ENCODE measurements at places on chromosomes 6 and 20.

DNA sequence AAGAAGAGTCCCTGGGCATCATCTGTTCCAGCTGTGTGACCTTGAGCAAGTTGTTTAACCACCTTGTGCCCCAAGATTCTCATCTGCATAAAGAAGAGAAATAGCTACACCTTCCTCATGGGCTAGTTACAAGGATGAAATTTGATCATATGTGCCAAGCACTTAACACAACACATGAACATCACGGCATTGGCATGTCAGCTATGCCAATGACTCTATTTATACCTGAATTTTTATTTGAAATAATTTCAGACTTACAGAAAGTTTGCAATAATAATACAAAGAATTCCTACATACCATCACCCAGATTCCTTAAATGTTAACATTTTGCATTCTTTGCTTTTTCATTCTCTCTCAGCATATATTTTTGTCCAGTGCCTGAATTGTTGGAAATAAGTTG lies 21.0 kb upstream of the TCF15 start:
- no peak for DNase-seq

DNA sequence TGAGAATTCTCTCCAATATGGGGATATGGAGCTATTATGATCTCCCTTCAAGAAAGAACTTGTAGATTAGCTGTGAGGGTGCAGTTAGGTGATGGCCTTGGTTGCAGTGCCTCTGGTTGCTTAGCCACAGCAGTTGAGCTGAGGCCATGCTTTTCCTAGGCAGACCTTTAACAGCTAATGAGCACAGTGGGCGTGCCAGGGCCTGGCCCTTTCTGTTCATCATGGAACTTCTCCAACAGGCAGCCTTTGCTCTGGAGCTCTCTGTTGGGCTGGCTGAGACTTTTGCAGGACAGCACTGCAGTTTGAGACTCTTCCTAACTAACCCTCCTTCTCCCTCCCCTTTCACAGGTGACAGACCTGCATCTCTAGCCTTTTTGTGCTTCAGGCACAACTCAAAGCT lies 39.7 kb upstream of the TMEM170B start:
- no peak for DNase-seq

- DNase-seq = peak; percentile 71
These were observed 5.3 kb upstream of the HSPA1B start for GRCh38 chr6:31822036-31822821.

GRCh38 chr6:143880412-143880811 lies 16.1 kb downstream of the ZC2HC1B start:
- DNase-seq = peak; percentile 52

GRCh38 chr6:13277231-13277630 lies 51.1 kb downstream of the TBC1D7 start:
- DNase-seq = no peak

DNA sequence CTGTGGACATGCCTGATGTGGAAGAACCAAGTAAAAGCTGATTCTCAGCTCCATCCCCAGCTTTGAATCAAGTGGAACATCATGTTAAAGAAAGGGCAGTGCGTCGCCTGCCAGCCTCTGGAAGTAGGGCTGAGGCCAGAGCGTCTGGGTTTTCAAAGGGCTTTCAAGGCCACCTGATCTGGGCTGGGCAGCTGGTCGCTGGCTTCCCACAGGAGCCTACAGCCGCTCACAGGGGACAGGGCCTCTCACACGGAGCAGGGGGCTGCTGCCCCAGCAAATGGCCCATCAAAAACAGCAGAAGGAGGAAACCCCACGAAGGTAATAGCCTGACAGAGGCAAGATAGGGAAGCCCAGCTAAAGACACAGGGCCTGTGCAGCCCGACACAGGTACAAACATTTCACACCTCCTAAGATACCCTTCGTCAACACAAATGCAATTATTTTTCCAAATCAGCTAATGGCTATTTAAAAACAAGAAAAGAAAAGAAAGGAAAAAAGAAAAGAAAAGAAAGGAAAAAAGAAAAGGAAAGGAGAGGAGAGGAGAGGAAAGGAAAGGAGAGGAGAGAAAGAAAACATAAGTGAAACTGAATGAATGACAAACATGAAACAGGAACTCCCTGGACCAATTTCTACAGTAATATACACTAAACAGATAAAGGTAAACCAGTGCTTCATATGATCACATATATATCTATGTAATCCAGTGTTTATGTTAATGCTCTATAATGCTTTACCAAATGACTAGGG lies 24.8 kb downstream of the RRBP1 start:
- no peak for DNase-seq

DNA sequence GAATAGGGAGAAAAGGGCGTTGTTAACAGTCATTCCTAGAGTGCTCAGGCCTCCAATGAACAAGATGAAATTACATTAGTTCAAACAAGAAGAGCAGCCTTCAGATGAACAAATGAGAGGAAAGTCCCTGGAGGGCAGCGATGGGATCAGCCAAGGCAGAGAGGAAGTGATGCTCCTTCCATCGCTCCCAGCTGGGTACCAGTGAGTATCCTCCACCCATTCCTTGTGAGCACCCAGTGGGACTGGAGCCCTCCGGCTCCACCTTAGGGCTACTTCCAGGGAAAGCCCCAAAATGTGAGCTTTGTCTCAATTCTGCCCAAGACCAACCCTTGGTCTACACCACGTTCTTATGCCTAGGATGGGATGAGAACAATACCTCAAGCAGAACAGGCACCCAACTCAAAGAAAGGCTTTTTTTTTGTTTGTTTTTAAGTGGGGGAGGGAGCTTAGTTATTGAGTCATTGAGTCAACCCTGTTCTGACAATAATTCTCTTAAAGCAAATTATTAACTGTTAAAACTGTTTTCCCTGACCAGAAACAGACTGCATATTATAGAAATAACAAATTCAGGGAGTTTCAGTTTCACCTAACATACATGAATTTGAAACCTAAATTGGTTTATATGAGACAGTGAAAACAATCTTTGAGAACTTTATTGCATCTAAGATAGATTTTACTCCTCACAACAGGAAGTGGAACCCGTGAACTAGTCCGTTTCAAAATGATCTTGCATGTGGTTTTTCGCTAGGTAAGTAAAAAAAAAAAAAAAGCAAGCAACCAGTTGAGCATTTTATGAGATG lies 106.9 kb downstream of the IPCEF1 start:
- no peak for DNase-seq

DNA sequence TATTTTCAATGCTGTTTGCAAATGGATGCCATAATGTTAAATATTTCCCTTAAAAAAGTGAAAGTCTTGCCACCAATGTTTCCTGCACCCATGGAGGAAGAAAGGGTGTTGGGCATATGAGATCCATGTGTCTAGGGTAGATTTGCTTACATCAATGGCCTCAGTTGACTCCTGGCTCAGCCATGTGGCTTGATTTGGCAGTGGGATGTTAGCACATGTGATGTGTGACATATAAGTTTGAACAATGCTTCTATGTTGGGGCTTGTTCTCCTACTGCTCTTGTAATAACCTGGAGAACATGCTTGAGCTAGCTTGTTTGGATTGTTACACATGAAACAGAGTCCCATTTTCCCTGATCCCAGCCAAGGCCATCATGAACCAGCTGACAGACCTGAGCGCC lies 187.6 kb downstream of the SCP2D1 start:
- DNase-seq = no peak

- no peak for DNase-seq
These were observed 835 bp downstream of the PRR18 start for GRCh38 chr6:166307082-166308032.

- DNase-seq = no peak
These were observed 47.3 kb downstream of the L3MBTL3 start for GRCh38 chr6:130065609-130066156.

- peak; percentile 29 for DNase-seq
These were observed 52.0 kb upstream of the MTHFD1L start for GRCh38 chr6:150813319-150813992.

GRCh38 chr6:45710304-45710821 lies 305.3 kb downstream of the CLIC5 start:
- DNase-seq = no peak

GRCh38 chr20:40442181-40442963 lies 246.7 kb downstream of the MAFB start:
- no peak for DNase-seq

DNA sequence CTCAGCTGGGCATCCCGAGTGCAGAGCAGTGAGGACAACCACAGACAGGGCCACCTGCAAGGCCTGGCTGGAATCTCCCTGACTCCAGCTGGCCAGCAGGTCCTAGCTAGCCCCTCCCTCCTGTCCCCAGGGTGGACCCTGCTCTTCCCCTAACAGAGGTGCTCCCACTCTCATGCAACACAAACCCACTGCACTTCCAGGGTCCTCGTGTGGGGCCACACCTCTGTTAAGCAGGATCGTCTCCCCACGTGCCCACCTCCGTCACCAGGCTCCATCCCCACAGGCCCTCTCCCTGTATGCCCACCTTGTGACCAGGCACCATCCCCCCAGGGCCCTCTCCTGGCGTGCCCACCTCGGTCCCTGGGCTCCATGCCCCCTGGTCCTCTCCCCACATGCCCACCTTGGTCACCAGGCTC lies 17.3 kb downstream of the TAF4 start:
- no peak for DNase-seq

- no peak for DNase-seq
These were observed 67.5 kb downstream of the PKHD1 start for GRCh38 chr6:52019881-52020280.

GRCh38 chr20:17898548-17898994 lies 70.0 kb downstream of the SNX5 start:
- peak; percentile 65 for DNase-seq

- peak; percentile 61 for DNase-seq
These were observed 16.8 kb upstream of the SNX9 start for GRCh38 chr6:157806131-157806855.

- no peak for DNase-seq
These were observed 165.0 kb upstream of the TAB2 start for GRCh38 chr6:149152521-149152920.

DNA sequence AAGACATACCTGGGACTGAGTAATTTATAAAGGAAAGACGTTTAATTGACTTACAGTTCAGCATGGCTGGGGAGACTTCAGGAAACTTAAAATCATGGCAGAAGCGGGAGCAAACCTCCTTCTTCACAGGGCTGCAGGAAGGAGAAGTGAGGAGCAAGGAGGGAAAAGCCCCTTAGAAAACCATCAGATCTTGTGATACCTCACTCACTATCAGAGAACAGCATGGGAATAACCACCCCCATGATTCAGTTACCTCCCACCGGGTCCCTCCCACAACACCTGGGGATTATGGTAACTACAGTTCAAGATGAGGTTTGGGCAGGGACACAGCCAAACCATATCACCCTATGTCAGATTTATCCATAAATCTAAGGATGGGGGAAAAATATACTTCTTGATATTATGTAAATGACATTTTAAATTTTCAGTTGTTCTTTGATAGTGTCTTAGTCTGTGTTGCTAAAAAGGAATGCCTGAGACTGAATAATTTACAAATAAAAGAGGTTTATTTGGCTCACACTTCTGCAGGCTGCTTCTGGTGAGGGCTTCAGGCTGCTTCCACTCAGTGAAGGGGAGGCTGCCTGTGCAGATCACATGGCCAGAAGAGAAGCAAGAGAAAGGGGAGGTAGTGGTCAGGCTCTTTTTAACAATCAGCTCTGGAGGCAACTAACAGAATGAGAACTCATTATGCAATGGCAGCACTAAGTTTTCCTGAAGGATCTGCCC lies 1.2 kb upstream of the MCM9 start:
- no peak for DNase-seq

GRCh38 chr6:154337406-154338005 lies 19.1 kb downstream of the IPCEF1 start:
- no peak for DNase-seq

GRCh38 chr6:133957780-133958242 lies 4.8 kb downstream of the TBPL1 start:
- DNase-seq = no peak

DNA sequence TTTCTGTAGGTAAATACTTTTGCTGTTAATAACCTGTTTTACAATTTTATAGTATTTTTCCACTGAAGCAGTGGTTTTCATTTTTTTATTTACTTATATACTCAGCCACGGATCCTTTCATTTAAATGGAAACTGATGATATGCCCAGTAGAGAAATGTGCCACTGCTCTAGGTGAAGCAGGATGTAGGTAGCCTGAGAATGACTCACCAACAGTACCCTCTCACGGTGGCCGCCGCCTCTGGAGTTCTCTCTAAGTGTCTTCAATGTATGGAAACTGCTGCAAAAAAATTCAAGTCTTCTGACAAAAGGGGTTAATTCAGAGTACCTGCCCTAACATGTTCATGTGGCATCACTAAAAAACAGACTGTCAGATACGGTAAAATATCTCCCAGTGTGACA lies 6.4 kb downstream of the EYA4 start:
- DNase-seq = no peak

DNA sequence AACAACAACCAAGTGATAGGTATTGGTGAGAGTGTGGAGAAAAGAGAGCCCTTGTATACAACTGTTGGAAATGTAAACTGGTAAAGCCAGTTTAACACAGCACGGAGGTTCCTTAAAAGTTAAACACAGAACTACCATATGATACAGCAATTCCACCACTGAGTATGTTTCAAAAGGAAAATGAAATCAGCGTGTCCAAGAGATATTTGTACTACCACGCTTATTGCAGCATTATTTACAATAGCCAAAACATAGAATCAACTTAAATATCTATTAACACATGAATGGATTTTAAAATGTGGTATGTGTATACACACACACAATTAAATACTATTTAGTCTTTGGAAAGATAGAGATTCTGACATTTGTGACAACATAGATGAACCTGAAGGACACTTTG lies 1.1 kb downstream of the PTCHD4 start:
- DNase-seq = no peak

DNA sequence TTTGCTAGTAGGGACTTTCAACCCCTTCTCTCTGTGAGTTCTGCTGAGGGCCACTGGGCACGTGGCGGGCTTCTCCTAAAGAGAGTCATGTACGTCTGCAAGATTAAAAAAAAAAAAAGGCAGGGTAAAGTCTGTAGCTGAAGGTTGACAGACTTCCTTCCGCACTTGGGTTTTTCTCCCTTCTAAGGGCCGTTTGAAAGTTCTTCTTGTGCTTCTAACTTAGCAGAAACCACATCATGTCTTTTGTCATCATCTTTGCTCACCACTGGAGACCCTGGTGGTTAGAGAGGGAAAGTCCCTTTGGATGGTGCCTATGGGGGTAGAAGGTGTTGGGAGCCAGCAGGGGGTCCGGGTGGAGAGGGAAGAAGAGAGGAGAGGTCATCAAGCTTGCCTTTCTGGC lies 31.4 kb downstream of the PRDM1 start:
- no peak for DNase-seq

GRCh38 chr6:57469072-57469471 lies 151.6 kb downstream of the PRIM2 start:
- no peak for DNase-seq

DNA sequence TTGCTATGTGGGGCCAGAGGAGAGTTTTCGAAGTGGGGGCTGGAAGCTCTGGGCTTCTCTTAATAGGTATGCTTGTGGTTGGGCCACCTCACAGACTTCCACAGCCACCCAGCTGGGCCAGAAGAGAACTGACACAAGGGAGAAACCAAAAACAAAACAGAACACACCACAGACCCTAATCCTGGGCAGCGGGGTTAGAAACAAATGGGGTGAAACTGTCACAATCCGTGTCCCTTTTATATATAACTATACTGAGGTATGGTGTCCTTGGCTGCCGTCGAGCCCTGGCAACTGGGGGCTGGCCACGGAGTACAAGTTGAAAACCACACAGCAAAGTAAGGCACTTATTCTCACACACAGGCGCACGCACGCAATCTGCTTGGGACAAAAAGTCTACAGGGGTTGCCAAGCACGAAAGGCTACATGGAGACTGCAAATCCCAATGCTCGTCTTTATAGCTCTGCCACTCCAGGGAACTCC lies 78.3 kb downstream of the TRAM2 start:
- no peak for DNase-seq

- DNase-seq = no peak
These were observed 7.9 kb upstream of the CDK19 start for GRCh38 chr6:110823146-110823545.
